ENCODE measurements at places on chromosomes 3 and 15.

GRCh38 chr15:74208496-74208895, 5.9 kb upstream of the STRA6 start:
- DNase-seq: no peak

DNA sequence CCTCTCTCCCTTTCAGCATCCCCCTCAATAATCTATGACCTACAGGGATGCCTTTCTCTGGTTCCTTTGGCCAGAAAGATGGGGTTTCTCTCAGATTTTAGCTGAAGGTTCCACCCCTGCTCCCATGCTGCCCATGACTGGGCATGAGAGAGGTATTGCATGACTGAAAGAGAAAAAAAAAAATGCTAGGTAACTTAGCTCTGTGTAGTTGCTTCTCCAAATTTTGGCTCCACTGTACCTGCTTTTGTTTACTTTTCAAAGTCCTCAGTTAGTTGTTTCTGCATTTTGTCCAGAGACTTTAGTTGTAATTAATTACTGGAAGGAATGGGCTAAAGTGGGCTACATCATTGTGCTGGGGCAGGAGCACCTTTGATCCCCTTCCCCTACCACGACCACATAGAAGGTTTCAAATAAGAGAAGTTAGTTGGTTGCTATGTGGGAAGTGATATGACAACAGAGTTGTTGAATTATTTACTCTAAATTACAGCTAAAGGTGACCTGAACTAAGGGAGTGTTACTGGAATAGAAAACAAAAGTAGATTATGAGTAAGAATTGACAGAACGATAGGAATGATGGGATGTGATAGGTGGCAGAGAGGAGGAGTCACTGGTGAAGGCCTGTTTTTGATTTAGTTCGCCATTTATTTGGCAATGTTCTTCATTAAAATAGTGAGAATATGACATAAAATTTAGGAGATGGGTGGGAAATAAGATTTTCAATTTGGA, 605.4 kb upstream of the NR2F2 start:
- DNase-seq: no peak

DNA sequence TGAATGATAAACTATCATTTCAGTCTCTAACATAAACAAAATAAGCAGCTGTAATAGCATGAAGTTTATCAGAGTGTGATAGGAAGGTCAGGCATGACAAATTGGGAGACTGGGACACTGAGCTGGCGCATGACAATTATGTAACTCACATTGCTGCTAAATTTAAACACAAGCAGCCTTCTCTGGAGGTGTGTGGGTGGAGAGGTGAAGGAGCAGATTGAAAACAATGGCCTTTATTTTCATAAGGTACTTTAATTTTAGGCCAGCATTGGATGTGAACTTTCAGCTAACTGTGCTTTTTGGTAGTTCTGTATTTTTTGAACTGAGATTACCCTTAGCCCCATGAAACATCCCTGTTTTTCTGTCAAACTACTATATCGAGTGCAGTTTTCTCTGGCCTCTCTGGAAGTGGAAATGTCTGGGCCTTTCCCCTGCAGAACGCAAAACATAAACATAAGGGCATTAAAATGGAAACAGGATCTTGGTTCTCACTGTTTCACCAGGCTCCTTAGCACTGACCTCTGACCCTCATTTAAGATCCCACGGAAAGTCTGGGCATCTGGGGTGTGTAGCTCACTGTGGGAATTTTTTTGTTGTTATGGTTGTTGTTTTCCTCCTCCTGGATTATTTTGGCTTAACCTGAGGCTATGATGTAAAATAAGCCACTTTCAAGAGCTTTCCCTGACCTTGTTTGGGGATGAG, 160.1 kb upstream of the DPH6 start:
- no peak for DNase-seq

- no peak for DNase-seq
Observed at GRCh38 chr3:73762855-73763254, 138.1 kb upstream of the PDZRN3 start.

DNA sequence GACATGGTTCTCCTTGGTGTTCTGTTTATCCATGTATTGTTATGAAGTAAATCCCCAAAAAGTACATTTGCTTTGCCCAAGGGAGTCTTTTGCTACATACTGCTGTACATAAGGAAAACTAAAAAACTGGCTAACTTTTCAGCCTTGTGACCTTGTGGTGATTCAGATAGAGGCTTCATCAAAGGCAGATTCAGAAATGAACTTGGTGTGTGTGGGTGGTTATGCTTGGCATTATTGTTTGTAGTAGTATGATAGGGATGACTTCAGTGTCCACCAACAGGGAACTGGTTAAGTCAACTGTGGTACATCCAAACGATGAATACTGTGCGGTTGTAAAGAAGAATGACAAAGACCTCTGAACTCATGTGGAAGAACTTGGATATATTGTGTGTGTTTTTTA, 75.6 kb upstream of the CHRNB4 start:
- DNase-seq: no peak

DNA sequence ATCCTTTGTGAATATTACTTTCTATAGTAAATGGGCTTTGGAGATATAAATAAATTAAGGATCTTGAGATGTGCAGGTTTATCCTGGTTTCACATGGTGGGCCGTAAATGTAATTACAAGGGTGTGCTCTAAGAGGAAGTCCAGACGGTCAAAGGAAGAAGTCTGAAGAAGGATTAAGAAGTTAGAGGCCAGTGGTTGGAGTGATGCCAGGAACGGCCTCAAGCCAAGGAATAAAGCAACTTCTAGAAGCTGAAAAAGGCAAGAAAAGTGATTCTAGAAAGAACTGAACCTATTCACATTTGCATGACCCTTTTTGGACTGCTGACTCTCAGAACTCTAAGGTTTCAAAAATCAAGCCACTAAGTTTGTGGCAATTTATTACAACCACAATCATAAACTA, 981.3 kb upstream of the ALCAM start:
- no peak for DNase-seq

DNA sequence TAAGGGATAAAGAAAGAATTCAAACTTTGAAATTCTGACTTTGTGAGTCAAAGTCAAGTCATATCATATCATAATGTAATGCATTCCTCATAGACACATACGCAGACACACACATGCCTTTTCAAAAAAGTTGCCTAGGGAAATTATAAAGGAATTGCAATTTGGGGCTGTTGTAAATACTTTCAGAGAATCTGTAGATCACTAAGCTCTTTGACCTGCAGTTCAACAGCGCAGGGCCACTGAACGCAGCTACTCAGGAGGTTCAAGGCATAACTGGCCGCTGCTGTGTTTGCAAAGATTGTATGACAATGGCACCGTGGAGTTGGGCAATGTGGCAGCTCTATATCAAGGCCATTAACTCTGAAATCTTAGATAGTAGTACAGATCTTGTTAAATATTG, 188.4 kb upstream of the THRB start:
- no peak for DNase-seq

- no peak for DNase-seq
Observed at GRCh38 chr3:24390169-24391130, 104.2 kb downstream of the THRB start.

All from OCI-LY7 (cell line).